ENCODE measurements at places on chromosomes 13 and 19.

DNA sequence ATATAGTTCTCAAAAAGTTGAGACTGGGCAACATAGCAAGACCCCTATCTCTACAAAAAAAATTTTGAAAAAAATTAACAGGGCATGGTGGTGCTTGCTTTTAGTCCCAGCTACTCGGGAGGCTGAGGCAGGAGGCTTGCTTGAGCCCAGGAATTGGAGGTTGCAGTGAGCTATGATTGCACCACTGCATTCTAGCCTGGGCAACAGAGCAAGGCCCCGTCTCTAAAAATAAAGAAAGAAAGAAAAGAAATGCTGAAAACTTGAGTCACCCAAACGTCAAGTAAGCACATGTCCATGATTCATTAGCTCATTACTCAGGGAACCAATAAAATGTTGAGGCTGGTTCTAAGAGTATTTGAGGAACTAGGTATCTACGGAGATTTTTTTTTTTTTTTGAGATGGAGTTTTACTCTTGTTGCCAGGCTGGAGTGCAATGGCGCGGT, 33.9 kb upstream of the SEMA6B start:
- no peak for DNase-seq

GRCh38 chr13:50685491-50685890, 158.0 kb downstream of the DLEU7 start:
- peak; percentile 80 for DNase-seq

DNA sequence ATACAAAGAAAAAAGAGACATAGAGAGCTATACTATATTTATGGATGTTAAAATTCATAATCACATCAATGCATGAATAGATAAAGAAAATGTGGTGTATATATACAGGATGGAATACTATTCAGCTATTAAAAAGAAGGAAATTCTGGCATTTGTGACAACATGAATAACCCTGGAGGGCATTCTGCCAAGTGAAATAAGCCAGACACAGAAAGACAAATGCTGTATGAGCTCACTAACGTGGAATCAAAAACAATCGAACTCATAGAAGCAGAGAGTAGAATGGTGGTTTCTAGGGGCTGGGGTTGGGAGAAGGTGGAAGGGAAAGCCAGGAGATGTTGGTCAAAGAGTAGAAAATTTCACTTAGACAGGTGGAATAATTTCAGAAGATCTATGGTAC, 24.0 kb downstream of the UTP14C start:
- DNase-seq = no peak

GRCh38 chr13:113579686-113580085, 4.9 kb upstream of the TFDP1 start:
- DNase-seq = no peak

GRCh38 chr13:31027136-31027535, 94.7 kb downstream of the TEX26 start:
- DNase-seq = no peak

GRCh38 chr19:1384085-1384462, 367 bp downstream of the NDUFS7 start:
- DNase-seq = no peak

GRCh38 chr19:52516191-52516590, 11.3 kb upstream of the ZNF808 start:
- no peak for DNase-seq

DNA sequence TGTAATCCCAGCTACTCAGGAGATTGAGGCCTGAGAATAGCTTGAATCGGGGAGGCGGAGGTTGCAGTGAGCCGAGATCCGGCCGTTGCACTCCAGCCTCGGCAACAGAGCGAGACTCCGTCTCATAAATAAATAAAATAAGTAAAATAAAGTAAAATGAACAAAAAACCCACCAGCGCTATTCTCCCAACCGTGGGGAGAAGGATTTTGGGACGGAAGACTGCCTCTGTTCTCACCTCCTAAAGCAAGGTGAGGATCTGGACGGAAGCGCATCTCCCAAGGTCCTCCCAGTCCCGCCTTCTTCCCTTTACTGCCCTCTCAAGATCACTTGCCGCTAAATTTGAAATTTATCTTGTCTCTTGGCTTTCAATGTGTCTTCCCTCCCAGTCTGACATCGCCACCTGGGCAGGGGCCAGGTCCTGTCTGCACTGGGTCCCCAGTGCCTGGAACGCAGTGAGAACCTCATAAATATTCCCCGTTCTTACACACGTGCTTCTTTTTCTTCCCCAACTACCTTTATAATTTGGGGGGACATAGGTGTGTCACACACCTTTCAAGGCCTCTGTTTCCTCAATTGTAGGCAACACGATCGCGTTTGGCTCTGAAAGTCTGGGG, 1.2 kb upstream of the DNAJB1 start:
- no peak for DNase-seq

- DNase-seq = no peak
Measured at GRCh38 chr19:58361900-58362271, 665 bp downstream of the ZNF497 start.

GRCh38 chr19:45179072-45179891, 698 bp downstream of the BLOC1S3 start:
- no peak for DNase-seq

GRCh38 chr13:19991531-19991930, 33.0 kb downstream of the ZMYM2 start:
- no peak for DNase-seq

DNA sequence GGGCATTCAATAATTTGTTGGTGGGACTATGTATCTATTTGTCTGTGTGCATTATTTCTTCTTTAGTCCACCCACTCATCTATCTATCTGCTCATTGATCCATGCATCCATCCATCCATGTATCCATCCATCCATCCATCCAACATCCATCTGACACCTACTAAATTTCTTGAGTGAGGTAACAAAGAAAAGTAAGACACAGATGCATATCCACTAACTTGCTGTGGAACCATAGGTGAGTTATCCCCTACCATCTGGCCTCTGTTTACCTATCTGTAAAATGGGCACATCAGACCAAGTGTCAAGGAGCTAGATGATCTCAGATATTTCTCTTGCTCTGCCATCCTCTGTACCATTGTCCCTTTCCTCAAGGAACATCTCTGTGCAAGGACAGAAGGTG, 54.7 kb downstream of the ZNF536 start:
- DNase-seq = no peak

DNA sequence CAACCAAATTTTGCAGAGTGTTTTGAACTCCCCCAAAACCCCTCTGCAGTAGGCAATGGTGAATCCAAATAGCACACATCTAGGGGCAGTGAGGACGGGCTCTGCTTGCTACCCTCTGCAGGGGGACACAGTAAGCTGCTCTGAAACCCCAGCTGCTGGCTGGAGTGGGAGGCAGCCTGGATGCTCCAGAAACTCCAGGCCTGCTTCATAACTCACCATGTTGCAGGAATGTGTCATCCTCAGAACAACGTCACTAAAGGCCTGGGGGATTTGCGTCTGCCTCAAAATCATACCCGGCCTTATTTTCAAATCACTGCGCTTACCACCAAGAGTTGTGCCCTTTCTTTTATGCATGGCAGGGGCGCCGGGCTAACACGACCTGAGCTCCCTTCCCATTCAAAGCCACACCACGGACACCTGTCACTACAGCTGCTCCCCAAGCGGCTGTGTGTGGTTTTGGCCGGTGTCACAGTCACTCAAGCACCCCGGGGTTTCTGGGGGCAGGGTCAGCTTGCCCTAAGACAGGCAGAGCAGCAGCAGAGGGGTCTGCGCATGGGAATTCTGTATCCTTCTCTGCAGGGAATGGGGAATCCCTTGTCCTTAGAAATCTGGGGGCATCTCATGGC, 93.9 kb downstream of the TSHZ3 start:
- no peak for DNase-seq

GRCh38 chr13:112670864-112671263, 19.0 kb upstream of the ATP11A start:
- no peak for DNase-seq

DNA sequence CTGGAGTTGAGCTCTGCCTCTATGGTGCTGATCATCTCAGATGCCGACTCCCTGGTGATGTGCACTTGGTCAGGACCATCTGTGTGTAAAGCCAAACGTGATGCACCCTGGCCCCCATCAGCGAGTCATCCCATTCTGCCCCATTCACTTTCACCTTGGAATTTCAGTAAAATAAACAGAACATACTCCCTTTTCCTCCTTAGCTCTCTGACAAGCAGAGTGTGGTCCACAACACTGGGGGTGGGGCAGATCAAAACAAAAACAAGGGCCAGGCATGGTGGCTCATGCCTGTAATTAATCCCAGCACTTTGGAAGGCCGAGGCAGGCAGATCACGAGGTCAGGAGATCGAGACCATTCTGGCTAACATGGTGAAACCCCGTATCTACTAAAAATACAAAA, 12.3 kb downstream of the CEACAM20 start:
- DNase-seq = no peak

DNA sequence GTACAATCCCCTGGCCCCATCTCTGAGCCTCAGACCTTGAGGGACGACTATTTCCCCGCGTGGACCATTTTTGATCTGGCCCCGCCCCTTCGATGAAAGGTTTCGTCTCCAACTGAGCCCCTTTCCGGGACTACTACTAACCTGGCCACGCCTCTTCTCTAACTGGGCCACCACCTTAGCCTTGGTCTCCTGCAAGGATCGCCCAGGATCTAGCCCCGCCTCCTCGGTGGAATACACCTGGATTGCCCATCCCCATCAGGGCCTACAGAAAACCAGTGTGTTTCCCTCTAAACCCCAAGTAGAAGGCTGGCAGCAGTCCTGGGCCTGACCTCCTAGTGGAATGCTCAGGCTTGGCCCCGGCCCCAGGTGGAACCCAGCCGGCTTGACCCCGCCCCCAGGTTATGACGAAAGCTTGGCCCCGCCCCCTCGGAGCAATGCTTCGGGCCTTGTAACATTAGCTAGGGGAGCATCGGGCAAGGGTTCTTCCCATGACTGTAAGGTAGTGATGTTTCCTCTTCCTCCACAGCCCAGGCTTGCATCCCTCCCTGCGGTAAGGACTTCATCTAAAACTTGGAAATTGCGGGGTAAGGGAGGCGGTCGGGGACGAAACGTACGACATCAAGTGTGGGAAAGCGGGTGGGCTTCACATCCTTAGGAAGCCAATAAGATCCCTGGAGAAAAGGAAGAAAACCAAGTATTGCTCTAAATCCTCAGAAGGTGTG, 9.1 kb downstream of the SPACA6 start:
- peak; percentile 58 for DNase-seq

DNA sequence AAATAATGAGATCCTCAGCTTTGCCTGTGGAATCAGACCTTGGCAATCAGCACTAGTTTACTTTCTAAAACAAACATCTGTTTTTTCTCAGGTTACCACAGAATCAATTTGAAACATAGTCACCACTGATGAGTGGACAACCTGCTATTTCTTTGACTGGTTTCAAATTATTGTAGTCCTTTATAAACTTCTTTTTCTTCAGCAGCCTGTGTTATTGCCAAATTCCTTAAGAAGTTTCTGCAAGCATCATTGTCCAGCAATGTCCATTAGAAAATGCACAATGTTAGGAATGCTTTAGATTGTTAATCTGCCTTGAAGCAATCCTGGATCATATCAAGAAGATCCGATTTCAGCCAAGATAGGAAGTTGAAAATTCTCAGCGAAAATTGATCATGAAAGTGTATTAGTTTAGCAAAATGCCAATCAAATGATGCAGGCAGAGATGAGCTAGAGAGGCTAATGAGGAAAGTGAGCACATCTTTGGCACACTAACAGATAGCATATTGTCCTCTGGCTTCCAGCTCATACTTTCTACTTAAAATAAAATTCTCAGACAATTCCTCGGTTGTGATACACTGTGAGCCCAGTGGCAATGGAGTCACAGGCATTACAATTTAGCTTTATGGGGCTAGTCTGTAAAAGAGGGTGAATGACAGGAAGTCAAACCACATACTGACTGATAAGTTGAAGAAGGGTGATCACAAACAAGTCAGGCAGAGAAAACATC, 270.6 kb downstream of the SLITRK6 start:
- DNase-seq = peak; percentile 47

DNA sequence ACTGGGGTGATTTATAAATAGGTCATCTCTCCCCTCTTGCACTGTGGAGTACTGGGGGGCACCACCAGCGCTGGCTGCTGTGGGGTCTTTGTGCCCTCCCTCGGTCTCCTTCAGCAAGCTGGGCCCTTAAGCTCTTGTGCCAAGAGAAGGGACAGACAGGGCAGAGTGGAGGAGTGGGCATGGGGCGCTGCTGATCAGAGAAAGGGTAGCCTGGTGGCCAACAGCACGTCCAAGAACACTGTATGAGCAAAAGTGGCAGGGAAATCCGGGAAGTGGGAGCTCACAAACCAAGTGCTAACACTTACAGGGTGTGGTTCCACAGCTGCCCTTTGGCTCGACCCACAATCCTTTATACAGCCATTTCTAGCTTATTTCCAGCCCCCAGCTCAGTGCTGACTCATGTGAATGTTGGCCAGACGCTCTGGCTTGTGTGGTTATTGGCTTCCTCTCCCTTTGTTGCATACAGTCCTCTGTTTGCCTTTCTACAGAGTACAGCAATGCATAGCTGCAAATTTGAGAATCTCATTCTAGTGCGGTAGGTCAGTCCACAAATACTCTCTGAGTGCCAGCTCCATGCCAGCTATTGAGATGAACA, 298.8 kb downstream of the SHISA2 start:
- peak; percentile 88 for DNase-seq

GRCh38 chr19:17550076-17550667, 5.3 kb upstream of the COLGALT1 start:
- no peak for DNase-seq

DNA sequence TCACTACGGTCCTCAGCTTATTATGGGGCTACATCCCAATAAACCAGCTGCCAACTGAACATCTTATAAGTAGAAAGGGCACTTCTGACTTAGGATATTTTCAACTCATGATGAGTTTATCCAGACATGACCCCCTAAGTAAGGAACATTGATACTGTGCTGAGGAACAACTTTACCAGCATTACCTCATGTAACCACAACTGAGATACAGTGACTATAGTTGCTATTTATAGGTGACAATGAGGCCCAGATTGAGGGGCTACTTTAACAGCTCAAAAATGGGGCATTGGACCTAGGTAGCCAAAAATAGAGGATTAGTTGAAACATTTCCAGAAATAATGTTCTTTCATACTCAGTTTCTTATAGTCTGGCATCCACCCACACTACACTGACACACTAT, 26.8 kb downstream of the SKA3 start:
- DNase-seq = no peak

GRCh38 chr19:14450168-14450874, 17.2 kb downstream of the PKN1 start:
- no peak for DNase-seq

DNA sequence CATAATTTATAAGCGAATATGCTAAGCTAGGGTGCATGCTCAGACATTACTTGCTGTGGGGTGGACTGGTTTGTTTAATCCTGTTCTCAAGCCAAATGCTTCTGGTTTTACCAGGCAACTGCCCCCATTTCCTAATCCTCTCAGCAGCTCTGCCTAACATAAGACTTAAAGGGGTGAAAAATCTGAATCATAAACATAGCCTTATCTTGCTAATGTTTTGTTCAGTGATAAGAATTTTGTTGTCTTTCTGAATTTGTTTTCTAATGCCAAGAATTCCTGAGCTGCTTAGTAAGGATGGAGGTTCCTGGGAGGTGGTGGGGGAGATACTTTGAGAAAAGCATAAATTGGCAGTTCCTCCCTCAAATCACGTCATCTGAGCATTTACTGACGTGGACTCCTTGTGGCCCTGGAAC, 42.7 kb downstream of the ING1 start:
- DNase-seq = no peak

- DNase-seq = no peak
Measured at GRCh38 chr13:110759710-110760109, 46.2 kb downstream of the ING1 start.
